ENCODE measurements at places on chromosomes 2 and 18. TPM values are rescaled to one million over a fixed set of nuclear protein-coding genes. Genes with fewer than 3 reads are reported as not detected.
A peak's percentile ranks its signal among the peaks of the same experiment; 100 is the strongest.

GRCh38 chr2:204535764-204536163, 9.5 kb upstream of the PARD3B start:
- DNase-seq: no peak

DNA sequence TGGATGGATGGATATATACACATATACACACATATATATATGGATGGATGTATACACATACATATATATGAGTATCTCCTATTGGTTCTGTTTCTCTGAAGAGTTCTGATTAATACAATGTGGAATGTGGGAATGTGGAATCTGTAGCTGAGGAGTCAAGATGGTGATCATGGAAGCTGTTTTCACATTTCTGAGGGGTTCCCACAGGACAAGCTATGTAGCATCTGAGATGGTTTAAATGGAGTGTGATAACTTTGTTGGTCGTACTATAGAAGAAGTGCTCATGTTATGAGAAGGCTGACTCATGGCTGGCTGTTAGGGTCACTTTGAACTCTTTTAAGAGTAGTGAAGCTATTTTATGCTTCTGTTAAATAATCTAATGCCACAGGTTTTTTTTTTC, 279.7 kb downstream of the MEIS1 start:
- no peak for DNase-seq

DNA sequence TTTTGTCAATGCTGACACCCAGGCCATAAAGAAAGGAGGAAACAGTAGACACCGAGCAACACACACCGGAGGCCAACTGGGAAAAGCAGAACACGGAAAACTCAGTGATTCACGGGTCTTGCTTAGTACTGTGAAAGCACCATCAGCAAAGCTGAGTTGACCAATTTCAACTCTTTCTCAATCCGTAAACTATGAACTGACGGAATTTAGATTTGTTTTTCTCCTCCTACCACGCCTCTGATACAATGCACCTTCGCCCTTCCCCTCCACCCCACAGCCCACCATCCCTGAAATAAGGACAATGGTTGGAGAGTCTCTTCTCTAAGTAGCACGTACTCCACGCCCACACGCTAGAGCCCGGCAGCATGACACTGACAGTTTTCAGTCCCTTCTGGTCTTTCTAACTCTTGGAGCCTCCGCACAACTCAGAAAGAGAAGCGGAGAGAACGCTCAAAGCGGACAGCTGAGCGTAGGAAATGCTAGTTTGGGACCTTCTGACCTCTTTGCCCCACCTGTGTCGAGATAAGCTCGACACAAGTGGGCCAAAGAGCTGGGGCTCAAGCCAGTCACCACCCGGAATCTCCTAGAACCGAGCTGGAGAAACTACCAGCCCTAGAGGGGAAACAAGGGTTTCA, 669 bp downstream of the LNPK start:
- peak; percentile 50 for DNase-seq

DNA sequence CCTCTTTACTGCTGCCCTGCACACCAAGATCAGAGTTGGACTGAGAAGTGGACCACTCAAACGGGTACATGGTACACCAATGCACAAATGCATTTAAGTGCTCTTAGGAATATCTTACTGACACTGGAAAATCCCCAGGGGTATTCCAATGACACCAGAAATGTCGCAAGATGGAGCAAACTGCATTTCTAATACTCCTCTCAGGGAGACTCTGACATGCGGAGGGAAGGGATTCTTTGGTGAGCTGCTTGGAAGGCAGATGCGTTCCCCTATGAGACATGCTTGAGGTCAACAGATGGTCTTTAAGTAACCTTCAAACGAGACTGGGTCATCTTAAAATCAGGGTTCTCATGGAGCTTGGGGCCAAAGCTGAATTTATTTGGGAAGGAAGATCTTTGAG, 521.8 kb upstream of the TCF4 start:
- no peak for DNase-seq

The PLCL1 gene
- 1.7 TPM for total RNA-seq

The LOXHD1 gene
- total RNA-seq: not detected

Measured in lung microvascular endothelial cell (primary cell).